B cell (primary cell): ENCODE measurements at places on chromosomes 3 and 15. TPM values are rescaled to one million over a fixed set of nuclear protein-coding genes. Genes with fewer than 3 reads are reported as not detected.
A peak's percentile ranks its signal among the peaks of the same experiment; 100 is the strongest.

DNA sequence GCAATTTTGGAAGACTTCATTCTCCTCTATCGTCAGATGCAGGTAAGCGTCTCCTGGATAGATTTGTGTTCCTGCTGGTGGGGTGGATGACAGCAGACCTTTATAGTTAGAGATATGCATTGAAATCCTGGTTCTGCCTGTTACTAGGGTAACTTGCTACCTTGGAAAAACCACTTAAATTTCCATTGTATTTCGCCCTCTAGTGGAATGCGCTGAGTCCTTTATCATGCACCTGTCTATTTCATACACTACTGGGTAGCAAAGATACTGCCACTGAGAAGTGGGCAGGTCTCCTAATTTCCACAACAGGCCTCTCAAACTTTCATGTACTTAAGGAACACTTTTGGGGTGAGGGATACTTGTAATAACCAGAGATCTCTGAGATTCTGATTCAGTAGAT lies 209.5 kb upstream of the SUCLG2 start:
- no peak for DNase-seq
- no peak overlapping the region for H3K27ac ChIP-seq

GRCh38 chr3:9866639-9867038 lies 13.4 kb downstream of the CIDEC start:
- no peak overlapping the region for H3K4me3 ChIP-seq
- no peak for DNase-seq
- H3K27ac ChIP-seq, result no peak overlapping the region
- no peaks in the 10 kb centered on the region for H3K27me3 ChIP-seq

Gene MAN2C1
- 186 and 306 TPM in 2 replicates for polyA plus RNA-seq

GRCh38 chr3:10189557-10190354 lies 25.0 kb downstream of the IRAK2 start:
- H3K27me3 ChIP-seq, result no peaks in the 10 kb centered on the region
- H3K27ac ChIP-seq, result peak overlapping the region; percentile 60
- H3K4me3 ChIP-seq, result no peak overlapping the region

GRCh38 chr15:98920091-98920880 lies 87.3 kb downstream of the PGPEP1L start:
- H3K36me3 ChIP-seq, result peaks cover 2% of the 10 kb centered on the region
- H3K4me3 ChIP-seq, result no peak overlapping the region
- DNase-seq, result no peak
- no peaks in the 10 kb centered on the region for H3K27me3 ChIP-seq
- no peak overlapping the region for H3K27ac ChIP-seq

- no peaks in the 10 kb centered on the region for H3K36me3 ChIP-seq
- H3K4me1 ChIP-seq, result peaks cover 19% of the 10 kb centered on the region
- H3K27me3 ChIP-seq, result no peaks in the 10 kb centered on the region
- no peak overlapping the region for H3K4me3 ChIP-seq
- H3K27ac ChIP-seq, result no peak overlapping the region
- peak; percentile 55 for DNase-seq
These were observed 51.7 kb upstream of the HES1 start for GRCh38 chr3:194084284-194084683.

GRCh38 chr3:189907803-189908202 lies 212.9 kb downstream of the P3H2 start:
- no peaks in the 10 kb centered on the region for H3K4me1 ChIP-seq
- H3K27ac ChIP-seq, result no peak overlapping the region
- DNase-seq, result no peak

GRCh38 chr15:41561777-41562145 lies 2.7 kb downstream of the TYRO3 start:
- peaks cover 19% of the 10 kb centered on the region for H3K4me1 ChIP-seq
- DNase-seq, result no peak
- H3K4me3 ChIP-seq, result no peak overlapping the region
- H3K27me3 ChIP-seq, result peaks cover 40% of the 10 kb centered on the region
- H3K27ac ChIP-seq, result no peak overlapping the region

Gene IGF1R
- 5.4 and 5.9 TPM in 2 replicates for polyA plus RNA-seq

DNA sequence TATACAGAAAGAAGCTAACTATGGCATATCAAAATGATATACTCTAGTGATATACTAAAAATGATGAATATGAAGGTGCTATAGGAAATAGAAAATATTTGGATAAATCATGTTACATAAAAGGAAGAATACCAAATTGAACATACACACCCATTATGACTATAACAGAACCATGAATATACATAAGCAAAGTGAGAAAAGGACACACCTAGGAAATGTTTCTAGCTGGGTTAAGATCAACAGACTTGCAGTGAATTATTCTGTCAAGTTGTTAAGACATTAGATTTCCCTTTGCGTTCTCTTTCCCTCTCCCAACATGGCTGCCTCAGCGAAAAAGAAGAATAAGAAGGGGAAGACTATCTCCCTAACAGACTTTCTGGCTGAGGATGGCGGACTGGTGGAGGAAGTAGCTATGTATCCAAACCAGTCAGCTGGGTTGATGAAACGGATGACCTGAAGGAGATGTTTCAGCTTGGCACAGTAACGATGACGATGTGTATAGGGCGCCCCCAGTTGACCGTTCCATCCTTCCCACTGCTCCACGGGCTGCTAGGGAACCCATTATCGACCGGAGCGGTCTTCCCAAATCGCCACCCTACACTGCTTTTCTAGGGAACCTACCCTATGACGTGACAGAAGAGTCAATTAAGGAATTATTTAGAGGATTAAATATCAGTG lies 20.2 kb upstream of the PARP14 start:
- no peak overlapping the region for H3K27ac ChIP-seq
- H3K4me1 ChIP-seq, result peaks cover 6% of the 10 kb centered on the region
- H3K27me3 ChIP-seq, result no peaks in the 10 kb centered on the region
- no peaks in the 10 kb centered on the region for H3K36me3 ChIP-seq
- no peak for DNase-seq

Gene SOX14
- polyA plus RNA-seq, result not detected in 2 replicates

Gene CLDN16
- not detected in 2 replicates for polyA plus RNA-seq

Gene ZMAT3
- 3.6 and 4.3 TPM in 2 replicates for polyA plus RNA-seq

Gene DNAH12
- 0.09 TPM in 1 of 2 replicates, not detected in the other for polyA plus RNA-seq

GRCh38 chr3:125651244-125651643 lies 55.9 kb upstream of the OSBPL11 start:
- no peaks in the 10 kb centered on the region for H3K4me1 ChIP-seq
- no peak overlapping the region for H3K4me3 ChIP-seq

- no peaks in the 10 kb centered on the region for H3K27me3 ChIP-seq
- no peak overlapping the region for H3K4me3 ChIP-seq
- no peak overlapping the region for H3K27ac ChIP-seq
- DNase-seq, result no peak
- H3K4me1 ChIP-seq, result no peaks in the 10 kb centered on the region
- no peaks in the 10 kb centered on the region for H3K36me3 ChIP-seq
These were observed 36.3 kb upstream of the TPM1 start for GRCh38 chr15:63006032-63006878.

DNA sequence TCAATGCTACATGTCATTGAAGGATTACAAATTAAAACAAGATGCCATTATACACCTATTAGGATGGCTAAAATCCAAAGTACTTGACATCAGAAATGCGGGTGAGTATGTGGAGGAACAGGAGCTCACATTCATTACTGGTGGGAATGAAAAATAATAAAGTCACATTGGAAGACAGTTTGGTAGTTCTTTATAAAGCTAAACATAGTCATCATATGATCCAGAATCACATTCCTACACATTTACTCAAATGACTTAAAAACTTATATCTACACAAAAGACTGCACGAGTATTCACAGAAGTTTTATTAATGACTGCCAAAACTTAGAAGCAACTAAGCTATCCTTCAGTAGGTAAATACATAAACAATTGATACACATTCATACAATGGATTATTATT lies 147.2 kb downstream of the ISL2 start:
- no peak overlapping the region for H3K4me3 ChIP-seq
- no peak overlapping the region for H3K27ac ChIP-seq
- no peaks in the 10 kb centered on the region for H3K4me1 ChIP-seq

DNA sequence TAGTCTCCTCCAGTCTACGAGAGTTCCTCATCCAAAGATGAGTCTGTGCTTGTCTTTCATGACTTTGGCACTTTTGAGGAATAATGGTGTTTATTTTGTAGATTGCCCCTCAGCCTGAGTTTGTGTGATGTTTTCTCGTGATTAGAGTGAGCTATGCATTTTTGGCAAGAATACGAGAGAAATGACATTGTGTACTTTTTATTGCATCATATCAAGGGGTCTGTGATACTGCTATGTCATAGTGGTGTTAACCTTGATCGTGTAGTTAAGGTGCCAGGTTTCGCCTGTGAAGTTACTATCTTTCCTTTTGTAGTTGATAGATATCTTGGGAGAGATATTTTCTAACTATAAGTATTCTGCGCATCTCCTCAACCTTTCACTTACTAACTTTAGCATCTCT lies 18.9 kb downstream of the RSRC1 start:
- H3K27ac ChIP-seq, result no peak overlapping the region
- H3K4me1 ChIP-seq, result no peaks in the 10 kb centered on the region
- DNase-seq, result no peak

Gene TERC
- 1.3 and 1.5 TPM in 2 replicates for polyA plus RNA-seq

DNA sequence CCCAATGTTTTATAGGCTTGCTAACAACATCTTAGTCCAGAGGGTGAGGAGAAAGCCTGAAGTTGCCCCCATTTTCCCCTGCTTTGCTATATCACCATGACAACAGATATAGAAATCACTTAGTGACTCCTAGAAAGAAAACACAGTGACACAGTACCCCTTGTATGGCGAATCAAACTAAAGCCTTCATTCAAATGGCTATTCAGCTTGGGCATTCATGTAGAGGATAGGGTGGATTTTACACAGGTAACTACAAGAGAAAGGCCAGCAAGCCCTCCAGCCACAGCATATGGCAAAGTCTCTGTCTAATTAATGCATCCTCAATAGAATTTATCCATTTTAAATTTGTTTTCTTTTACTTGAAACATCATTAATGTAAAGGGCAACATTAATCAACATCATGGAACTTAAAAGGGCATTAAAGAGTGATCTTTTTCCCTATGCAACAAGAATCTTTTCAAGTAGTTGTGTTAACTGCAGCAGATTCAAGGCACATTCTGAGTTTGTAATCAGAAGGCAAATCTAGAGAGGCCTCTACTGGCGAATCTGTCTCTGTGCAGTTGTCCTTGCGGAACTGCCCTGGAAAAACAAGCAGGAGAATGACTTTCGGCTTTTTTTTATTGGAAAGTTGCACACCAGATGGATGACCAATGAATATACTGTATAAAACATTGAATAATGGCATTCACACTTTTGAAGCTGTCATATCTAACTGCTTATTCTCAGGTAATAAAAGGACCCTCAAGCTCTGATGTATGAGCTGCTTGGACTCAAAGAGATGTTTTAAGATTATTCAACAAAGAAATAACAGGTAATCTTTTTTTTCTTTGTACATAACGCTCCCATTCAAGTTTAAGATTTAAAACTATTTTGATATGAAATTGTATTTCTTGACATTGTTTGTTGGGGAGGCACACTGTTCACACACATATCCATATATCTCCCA lies 621.7 kb upstream of the AGTR1 start:
- no peak for DNase-seq
- H3K27me3 ChIP-seq, result no peaks in the 10 kb centered on the region
- H3K4me1 ChIP-seq, result no peaks in the 10 kb centered on the region
- no peaks in the 10 kb centered on the region for H3K36me3 ChIP-seq

GRCh38 chr3:155426524-155427230 lies 133.2 kb upstream of the STRIT1 start:
- H3K27ac ChIP-seq, result no peak overlapping the region
- peaks cover under 1% of the 10 kb centered on the region for H3K4me1 ChIP-seq
- no peak for DNase-seq
- no peak overlapping the region for H3K4me3 ChIP-seq
- no peaks in the 10 kb centered on the region for H3K36me3 ChIP-seq

Gene COL7A1
- 0.75 and 2.9 TPM in 2 replicates for polyA plus RNA-seq

GRCh38 chr3:171511450-171511849 lies 51.2 kb upstream of the TNIK start:
- no peak for DNase-seq
- no peaks in the 10 kb centered on the region for H3K4me1 ChIP-seq
- H3K27ac ChIP-seq, result no peak overlapping the region
- H3K36me3 ChIP-seq, result no peaks in the 10 kb centered on the region
- H3K27me3 ChIP-seq, result no peaks in the 10 kb centered on the region
